Regular cardiac myocyte (primary cell): ENCODE measurements at places on chromosomes 6 and 20. TPM values are rescaled to one million over a fixed set of nuclear protein-coding genes. Genes with fewer than 3 reads are reported as not detected.

COL9A1 gene
- not detected in 2 replicates for total RNA-seq

C4B gene
- total RNA-seq = 1.9 and 4.5 TPM in 2 replicates

FAM83D gene
- 3.7 and 32.2 TPM in 2 replicates for total RNA-seq

FAM162B gene
- total RNA-seq = 19.9 and 23.7 TPM in 2 replicates

HSPA12B gene
- total RNA-seq = 0.28 TPM in 1 of 2 replicates, not detected in the other

IL17A gene
- total RNA-seq = not detected in 2 replicates

ADAM33 gene
- 1.2 and 1.7 TPM in 2 replicates for total RNA-seq

ZC3H12D gene
- under 0.01 TPM in 2 replicates for total RNA-seq

PREX1 gene
- total RNA-seq = 14.9 and 39.7 TPM in 2 replicates

ALDH8A1 gene
- total RNA-seq = 0.38 and 0.85 TPM in 2 replicates

MGME1 gene
- 5.1 and 13.0 TPM in 2 replicates for total RNA-seq

TINAG gene
- not detected in 2 replicates for total RNA-seq

ZSCAN23 gene
- total RNA-seq = 1.9 and 3.9 TPM in 2 replicates

CCN5 gene
- total RNA-seq = under 0.01 and 3.7 TPM in 2 replicates

BMP7 gene
- not detected in 2 replicates for total RNA-seq

LPIN3 gene
- 7.7 and 7.9 TPM in 2 replicates for total RNA-seq

PDYN gene
- total RNA-seq = not detected in 2 replicates

RAB44 gene
- total RNA-seq = under 0.01 TPM in 2 replicates

NHSL1 gene
- 6.2 and 9.2 TPM in 2 replicates for total RNA-seq

FLRT3 gene
- total RNA-seq = 0.58 and 1.1 TPM in 2 replicates

KCNK5 gene
- total RNA-seq = not detected in 2 replicates

DYNLT2 gene
- total RNA-seq = 0.58 and 2.0 TPM in 2 replicates

UBD gene
- total RNA-seq = not detected in 2 replicates
